ENCODE measurements at places on chromosomes 6 and 20. TPM values are rescaled to one million over a fixed set of nuclear protein-coding genes. Genes with fewer than 3 reads are reported as not detected.

GRCh38 chr6:42032366-42032765 is 18.0 kb upstream of the TAF8 start:
- no peak for DNase-seq

GRCh38 chr20:31739550-31739977 is 474 bp downstream of the TPX2 start:
- DNase-seq = no peak

DNA sequence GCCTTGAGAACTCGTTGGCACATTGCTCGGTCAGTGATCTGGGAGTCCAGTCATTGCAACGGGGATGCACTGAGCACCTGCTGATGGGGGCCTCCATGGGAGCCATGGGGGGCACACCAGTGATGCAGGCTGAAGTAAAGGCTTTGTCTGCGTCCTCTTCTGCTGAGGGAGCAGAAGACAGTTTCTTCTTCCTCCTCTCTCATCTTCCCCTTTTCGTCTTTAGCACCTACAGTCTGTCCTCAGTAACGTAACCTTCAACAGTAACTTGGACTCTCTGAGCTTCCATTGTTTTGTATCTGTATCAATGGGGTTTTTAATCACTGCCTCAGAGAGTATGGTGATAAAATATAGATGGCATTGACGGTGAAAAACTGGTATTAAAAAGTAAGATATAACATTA is 240.0 kb downstream of the TMEM242 start:
- no peak for DNase-seq

DNA sequence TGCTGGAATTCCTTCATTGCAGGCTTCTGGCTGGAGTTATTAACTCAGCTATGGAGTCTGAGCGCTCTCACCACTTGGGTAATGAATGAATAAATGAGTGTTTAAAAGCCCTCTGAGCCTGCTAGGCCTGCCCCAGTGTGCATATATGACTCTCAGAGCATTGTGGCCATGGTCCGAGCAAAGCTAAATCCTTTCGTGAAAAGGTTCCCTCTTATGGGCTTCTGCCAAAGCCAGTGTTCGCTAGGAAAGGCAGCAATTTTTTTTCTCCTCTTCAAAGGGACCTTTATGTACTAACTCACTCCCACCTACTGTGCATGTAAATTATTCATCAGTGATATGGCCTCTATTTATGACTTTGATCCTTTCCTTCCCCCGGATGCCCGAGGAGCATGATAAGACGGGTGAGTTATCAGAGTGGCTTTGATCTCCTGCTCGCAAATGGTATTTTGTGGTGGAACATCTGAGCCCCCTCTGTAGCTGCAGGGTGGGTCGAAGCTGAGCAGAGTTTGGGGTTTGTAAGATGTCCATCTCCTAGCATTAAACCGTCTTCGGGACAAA is 88.6 kb downstream of the LINC00237 start:
- no peak for DNase-seq

GRCh38 chr20:58008413-58008812 is 220.0 kb downstream of the ANKRD60 start:
- no peak for DNase-seq

DNA sequence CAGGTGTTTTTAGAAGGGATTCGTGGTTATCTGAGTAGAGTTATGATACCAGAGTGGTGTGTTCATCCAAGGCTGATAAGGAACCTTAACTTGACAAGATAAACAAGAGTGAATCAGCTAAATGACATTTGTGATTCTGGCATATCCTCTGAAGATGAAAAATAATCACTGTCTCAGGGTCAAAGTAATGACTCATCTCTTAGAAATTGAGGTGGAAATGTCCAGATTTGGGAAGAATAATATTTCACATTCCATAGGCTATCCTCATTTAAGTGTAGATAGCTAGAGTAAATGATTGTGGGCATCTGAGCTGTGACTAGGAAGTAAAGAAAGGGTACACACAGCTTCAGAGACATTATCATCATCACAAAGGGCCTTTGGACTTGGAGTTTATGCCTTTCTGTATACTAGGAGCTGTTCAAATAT is 255.7 kb downstream of the GJA1 start:
- DNase-seq = no peak

DNA sequence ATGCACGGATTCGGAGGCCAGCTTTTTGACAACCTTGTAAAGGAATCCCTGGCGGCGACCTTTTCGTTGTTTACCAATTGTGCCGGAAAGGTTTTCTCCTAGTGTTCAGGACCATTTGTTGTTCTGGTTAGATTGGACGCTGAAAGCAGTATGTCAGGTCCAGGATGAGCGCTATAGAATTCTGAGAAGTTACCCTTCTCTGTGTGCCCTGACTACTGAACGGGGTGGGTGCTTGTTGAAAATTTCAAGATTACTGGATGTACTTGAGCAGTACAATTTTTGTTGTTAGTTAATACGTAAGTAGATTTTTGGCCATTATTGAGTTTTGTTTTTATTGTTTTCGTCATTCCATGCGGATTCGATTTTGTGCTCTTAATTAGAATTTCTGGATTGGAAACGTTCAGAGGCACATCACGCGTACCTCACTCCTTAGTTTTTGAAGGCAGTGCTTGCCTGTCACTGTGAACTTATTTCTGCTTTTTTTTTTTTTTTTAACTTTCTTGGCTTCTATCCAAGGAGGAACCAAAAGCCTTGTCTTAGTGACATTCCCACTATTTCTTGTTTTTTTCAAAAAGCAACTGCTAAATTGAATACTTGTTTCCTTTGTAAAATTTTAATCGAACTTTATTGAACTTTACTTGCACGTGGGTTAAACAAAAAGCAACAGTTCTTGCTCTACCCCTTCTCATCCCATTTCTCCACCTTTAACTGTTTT is 898 bp downstream of the XRN2 start:
- no peak for DNase-seq

DNA sequence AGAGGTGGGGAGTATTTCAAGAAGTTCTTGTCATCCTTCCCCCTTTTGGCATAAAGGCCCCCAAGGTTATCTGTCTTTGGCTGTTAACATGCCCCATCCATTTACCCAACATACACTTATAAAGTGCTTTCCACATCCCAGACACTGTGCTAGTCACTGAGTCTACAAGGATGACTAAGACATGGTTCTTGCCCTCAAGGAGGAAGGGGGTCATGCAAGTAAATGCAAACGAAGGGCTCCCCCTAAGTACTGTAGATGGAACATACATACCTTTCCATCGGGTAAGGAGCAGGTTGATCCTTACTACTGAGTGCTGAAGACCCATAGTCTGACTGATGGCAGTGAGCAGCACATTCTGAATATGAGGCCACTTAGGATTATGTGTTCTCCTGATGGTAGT is 38.3 kb downstream of the HECA start:
- no peak for DNase-seq

DNA sequence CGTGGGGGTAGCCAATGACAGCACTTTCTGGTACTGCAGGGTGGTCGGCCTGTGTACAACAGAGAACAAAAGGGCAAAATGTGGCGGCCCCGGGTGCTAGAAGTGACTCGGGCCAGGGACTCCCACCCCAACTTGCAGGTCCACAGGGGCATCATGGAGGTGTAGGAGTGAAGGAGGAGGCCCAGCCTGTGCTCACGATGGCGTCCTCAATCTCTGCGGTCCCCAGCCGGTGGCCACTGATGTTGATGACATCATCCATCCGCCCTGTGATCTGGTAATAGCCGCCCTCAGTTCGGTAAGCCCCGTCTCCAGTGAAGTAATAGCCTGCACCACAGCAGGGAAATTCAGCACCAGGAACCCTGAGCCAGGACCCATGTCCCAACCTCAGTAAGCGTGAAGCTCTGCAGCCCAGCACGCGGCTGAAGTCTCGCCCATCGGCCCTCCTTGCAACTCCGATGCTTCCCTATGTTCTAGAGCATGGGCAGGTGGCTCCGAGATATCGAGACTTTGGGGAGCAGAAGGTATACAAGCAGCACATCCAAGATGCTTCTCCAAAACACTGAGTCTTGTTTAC is 20.2 kb upstream of the APMAP start:
- DNase-seq = no peak

CCN2 gene
- 12.4 TPM for total RNA-seq

MYCT1 gene
- not detected for total RNA-seq
